Epithelial cell of proximal tubule (primary cell): ENCODE measurements at places on chromosomes 12 and 14.
A peak's percentile ranks its signal among the peaks of the same experiment; 100 is the strongest.

GRCh38 chr12:124864326-124864752 is 675 bp upstream of the SCARB1 start:
- DNase-seq = no peak

DNA sequence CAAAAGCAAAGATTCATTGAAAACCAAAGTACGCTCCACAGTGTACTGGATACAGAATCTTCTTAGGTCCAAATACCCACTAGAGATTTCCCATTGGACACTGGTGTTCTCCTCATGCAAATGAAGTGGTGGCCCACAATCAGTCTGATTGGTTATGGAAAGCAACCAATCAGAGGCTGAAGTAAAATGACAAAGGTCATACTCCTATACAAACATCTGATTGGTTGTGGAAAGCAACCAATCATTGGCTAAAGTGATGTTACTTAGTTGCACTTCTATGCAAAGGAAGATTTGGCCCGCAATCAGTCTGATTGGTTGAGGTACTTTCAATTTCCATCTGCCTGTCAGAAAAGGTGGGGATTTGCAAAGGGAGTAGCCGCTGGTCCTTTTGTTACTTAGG is 1.3 kb upstream of the WASHC3 start:
- DNase-seq = no peak

- DNase-seq = no peak
Observed at GRCh38 chr14:99748529-99748928, 44.7 kb upstream of the EML1 start.

- DNase-seq = no peak
Observed at GRCh38 chr12:120528861-120529525, at the start of gene COQ5. TSS of gene COQ5 (minus strand) at chr12:120529158. CDS start at chr12:120529141, 17 bp downstream.

DNA sequence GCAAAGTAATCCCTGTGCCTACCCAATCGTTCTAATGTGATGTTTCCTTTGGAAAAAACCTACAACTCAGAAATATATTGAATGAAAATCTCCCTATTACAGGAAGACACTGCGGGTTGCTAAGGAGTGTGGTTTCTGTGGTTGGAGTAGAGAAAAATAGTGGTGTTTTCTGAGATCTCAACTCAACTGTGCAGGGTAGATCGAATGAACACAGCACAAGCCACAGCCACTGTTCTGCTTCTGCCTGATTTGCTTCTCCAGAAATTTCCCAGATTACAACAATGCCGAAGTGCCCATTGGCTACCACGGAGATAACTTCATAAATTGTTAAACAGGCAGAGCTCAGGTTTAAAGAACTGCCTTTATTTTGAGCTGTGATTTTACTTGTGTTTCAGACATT is 480.4 kb downstream of the DIO2 start:
- DNase-seq = no peak

- no peak for DNase-seq
Observed at GRCh38 chr14:35229084-35229791, 62.9 kb upstream of the PSMA6 start.

- no peak for DNase-seq
Observed at GRCh38 chr12:88108021-88108420, 33.9 kb downstream of the CEP290 start.

DNA sequence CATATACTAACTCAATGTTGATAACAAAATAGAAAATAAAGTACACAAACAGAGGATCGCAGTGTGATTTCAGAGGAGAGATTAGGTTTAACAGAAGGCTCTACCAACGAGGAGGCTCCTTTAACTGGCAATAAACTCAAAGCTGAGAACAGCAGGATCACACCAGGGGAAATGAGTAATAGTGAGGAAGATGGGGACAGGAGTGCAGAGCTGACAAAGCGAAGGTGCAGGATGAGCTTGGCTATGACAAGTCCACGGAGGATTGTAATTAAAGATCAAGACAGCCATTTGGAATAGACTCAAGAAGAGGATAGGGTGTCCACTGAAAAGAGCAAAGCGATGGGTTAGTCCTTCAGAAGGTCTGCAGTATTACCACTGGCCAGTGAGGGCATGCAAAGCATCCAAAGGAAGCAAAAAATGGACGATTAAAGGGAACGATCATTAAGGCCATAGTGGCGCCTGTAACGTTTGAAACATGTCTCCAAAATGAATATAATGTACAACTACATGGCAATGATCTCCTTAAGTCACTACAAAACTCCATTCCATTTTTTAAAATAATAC is 85.3 kb downstream of the GRIN2B start:
- no peak for DNase-seq

DNA sequence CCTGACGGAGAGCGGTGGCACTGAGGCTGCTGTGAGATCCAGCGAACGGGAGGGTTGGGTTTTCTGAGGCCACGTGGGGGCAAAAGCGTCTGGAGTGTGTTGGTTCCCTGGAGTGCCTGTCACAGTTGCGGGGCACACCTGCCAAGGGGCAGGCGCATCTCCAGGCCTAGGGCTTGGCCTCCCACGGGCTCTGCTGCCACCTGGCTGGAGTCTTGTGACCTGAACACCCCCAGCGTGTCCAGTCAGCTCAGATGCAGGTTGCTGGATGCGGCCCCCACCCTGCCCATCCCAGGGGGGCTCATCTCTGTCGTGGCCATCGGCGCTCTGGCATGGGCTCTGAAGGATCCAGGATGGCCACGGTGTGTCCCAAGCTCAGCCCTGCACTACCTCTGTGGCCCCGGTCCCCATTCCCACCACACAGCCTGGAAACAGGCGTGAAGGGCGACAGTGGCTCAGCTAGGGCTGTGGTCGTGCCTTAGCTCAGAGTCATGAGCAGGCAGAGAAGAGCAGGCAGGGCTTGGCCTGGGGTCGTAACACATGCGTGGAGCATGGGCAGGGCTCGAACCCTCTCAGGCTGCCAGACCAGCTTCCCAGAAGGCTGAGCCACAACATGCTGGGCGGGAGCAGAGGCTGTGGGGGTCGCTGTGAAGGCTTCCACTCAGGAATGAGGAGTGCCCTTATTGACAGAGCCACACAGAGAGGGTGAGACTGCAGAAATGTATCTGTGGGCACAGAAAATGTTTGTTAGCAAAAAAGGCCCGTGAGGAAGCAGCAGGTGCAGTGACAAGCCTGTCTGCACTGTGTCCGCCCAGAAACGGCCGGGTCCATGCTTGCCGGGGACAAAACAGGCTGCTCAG is 23.5 kb upstream of the CRIP2 start:
- DNase-seq = no peak

DNA sequence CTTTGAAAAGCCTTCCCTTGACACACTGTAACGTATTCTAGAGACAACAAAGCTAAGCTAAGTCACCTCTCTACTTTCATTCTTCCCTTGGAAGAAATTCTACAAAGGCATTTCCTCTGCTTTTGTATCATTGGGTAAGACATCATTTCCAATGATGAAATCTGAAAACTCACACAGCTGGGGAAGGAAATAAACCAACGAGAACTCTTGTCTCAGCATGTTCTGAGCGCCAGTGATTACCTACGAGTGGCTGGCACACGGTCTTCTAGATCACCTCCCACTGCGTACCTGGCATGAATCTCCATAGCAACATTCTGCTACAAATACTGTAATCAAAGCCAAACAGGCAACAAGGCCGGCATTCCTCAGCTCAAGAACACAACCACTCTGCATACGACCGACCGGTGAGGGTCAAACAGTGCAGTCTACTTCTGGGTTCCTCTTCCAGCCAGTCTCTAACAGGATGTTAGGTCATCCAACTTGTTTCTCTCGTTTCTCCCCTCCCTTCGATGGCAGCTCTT is 7.6 kb downstream of the VPS37B start:
- DNase-seq = peak; percentile 98

DNA sequence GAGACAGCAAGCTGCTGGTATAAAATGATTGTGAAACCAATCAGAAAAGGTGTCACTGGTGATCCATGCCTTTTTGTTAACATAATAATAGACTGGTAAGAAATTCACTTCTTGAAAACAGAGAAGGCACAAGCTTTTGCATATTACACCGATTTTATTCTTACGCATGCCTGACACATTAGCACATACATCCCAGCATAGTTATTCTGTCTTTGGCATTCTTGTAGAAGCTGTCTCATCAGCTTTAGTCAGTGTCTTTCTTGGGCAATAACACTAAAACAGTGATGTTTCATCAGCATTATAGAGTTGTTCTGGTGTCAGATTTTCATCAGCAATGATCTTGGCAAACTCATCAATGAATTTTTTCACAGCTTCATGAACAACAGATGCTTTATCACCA is 283.4 kb upstream of the TMTC1 start:
- DNase-seq = no peak

GRCh38 chr12:75994069-75994740 is 37.4 kb downstream of the PHLDA1 start:
- no peak for DNase-seq
